ENCODE measurements at places on chromosomes 16 and 17. TPM values are rescaled to one million over a fixed set of nuclear protein-coding genes. Genes with fewer than 3 reads are reported as not detected.
A peak's percentile ranks its signal among the peaks of the same experiment; 100 is the strongest.

The SLC12A3 gene
- polyA plus RNA-seq, result not detected

The SPATA32 gene
- polyA plus RNA-seq, result not detected

The SHISA9 gene
- polyA plus RNA-seq, result 0.21 TPM

The BCAS3 gene
- polyA plus RNA-seq, result 6.8 TPM

DNA sequence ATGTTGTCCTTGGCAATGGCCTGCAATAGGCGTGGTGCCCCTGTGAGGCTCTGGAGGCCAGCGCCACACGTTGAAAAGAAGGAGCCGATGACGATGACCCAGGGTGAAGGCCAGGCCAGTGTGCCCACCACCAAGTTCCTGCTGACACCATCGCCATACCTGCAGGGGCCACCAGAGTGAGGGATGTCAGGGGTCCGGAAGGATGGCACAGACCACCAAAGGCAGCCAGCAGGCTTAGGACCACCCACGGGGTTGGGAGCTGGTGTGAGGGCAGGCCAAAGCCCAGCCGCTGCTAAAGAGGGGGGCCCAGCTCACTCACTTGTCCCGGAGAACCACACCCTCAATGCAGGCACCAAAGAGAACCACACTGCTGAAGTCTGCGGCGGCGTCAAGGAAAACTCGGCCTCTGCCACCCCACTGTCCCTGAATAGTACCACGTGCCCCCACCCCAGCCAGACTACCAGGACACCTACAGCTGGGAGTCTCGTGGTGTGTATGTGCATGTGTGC, 6.5 kb upstream of the LCAT start:
- no peaks in the 10 kb centered on the region for H3K27me3 ChIP-seq
- H3K4me3 ChIP-seq, result no peak overlapping the region
- H3K27ac ChIP-seq, result no peak overlapping the region
- H3K36me3 ChIP-seq, result peaks cover 100% of the 10 kb centered on the region
- peaks cover 4% of the 10 kb centered on the region for H3K4me1 ChIP-seq

DNA sequence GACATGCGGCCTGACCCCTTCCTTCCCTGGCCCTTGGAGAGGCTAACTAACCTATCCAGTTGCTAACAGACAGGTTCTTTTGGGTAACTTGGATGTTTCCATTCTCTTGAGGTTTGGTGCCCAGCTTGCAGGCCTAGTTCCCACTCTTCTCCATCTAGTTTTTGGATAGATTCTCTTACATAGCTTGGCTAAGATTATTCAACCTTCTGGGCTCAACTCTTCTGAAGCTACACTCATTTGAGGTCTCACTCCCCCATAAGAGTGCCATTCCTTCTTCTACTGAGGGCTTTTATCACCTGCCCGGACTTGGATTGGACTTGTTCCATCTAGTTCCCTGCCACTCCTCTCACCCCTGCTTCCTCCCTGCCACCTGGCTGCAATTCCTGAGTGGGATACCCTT, 44.1 kb upstream of the MARCHF10 start:
- H3K27ac ChIP-seq, result no peak overlapping the region
- H3K36me3 ChIP-seq, result no peaks in the 10 kb centered on the region
- no peaks in the 10 kb centered on the region for H3K27me3 ChIP-seq
- H3K4me1 ChIP-seq, result no peaks in the 10 kb centered on the region
- no peak for DNase-seq
- H3K4me3 ChIP-seq, result no peak overlapping the region

GRCh38 chr17:38752308-38753070, at the start of gene PSMB3:
PSMB3 (plus strand) TSS chr17:38752741; CDS start chr17:38752827, 86 bp downstream.
- H3K4me1 ChIP-seq, result peaks cover 30% of the 10 kb centered on the region
- H3K36me3 ChIP-seq, result peaks cover 26% of the 10 kb centered on the region
- peak within 1 kb of the TSS; percentile 99 for H3K27ac ChIP-seq
- peak within 1 kb of the TSS; percentile 85 for H3K4me3 ChIP-seq

GRCh38 chr17:76714822-76715495, 4.2 kb upstream of the MXRA7 start:
- peaks cover 70% of the 10 kb centered on the region for H3K36me3 ChIP-seq
- H3K27me3 ChIP-seq, result no peaks in the 10 kb centered on the region
- no peak overlapping the region for H3K4me3 ChIP-seq
- peak; percentile 69 for DNase-seq
- H3K4me1 ChIP-seq, result peaks cover 31% of the 10 kb centered on the region

DNA sequence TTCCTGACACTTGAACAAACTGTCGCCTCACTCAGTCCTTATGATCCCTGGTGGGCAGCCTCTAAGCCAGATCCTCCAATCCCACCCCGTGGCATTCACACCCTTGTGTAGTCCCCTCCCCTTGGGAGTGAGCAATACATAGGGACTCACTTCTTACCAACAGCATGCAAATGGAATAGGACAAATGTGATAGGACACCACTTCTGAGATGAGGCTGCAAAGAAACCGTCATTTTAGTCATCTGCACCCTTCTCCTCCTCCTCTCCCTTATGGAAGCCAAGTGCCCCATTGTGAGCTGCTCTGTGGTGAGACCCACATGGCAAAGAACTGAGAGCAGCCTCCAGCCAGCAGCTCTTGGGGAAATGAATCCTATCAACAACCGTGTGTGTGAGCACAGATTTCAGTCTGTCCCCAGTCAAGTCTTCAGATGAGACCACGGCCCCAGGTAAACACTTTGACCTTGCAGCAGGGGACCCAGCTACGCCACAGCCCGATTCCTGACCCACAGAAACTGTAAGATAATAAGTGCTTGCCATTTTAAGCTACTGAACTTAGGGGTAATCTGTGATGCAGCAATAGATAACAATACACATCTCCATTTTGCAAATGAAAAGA, 46.9 kb downstream of the ZFHX3 start:
- H3K4me3 ChIP-seq, result no peak overlapping the region
- H3K4me1 ChIP-seq, result peaks cover 23% of the 10 kb centered on the region
- no peaks in the 10 kb centered on the region for H3K36me3 ChIP-seq
- no peak for DNase-seq
- H3K27me3 ChIP-seq, result no peaks in the 10 kb centered on the region

DNA sequence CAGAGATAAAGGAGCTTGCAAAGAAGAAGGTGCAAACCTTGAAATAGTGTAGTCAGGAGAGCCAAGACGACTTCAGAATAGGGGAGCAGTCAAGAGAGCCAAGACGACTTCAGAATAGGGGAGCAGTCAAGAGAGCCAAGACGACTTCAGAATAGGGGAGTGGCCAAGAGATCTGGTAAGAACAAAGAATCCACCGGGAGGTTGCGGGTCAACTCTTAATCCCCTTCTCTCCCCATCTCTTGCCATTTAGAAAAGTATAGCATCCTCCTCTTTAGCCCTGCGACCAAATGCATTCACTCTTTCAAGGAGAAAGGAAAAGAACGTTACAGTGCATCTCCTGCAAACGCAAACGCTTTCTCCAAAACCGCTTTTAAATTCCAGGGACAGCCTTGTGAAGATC, 713 bp downstream of the KNOP1 start:
- DNase-seq, result no peak
- peak overlapping the region; percentile 85 for H3K27ac ChIP-seq
- H3K27me3 ChIP-seq, result no peaks in the 10 kb centered on the region
- H3K4me3 ChIP-seq, result peak overlapping the region; percentile 81

DNA sequence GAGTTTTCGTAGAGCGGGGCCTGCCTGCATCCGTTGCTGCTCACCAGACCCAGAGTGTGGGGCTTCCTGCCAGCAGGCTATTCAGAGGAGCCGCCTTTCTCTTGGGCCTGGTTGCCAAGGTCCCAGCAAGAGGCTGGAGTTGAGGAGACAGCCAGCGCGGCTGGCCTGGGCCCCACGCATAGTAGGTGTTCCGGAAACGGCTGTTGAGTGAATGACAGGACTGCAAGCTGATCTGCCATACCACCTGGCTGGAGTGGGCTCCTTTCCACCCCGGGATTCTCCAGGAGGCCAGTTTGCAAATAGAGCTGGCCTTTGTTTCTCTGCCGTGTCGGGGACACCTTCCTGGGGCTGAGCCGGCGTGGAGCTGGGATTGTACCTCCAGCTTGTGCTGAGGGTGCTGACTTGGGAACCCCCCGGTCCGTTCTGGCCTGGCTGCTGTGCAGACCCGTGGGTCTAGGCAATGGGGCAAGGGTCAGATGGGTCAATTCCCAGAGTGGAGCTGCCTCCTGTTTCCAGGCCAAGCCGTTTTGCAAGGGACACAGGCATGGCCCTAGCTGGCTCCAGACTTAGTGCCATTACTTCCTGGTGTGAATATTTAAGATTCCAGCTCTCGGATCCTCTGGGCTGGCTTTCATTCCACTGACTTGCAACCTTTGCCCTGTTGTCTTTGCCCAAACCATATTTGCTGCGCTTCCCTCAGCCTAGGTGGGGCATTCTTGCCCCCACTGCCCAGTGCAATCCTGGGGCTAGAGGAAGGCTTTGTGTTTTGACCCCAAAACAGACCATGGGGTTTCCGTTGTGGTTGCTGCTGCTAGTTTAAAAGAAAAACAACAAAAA, 68.8 kb downstream of the CMIP start:
- no peak overlapping the region for H3K4me3 ChIP-seq
- no peaks in the 10 kb centered on the region for H3K27me3 ChIP-seq
- DNase-seq, result peak; percentile 73
- H3K4me1 ChIP-seq, result peaks cover 14% of the 10 kb centered on the region
- no peaks in the 10 kb centered on the region for H3K36me3 ChIP-seq
- peak overlapping the region; percentile 63 for H3K27ac ChIP-seq

GRCh38 chr17:7220593-7221277, 997 bp downstream of the ACADVL start:
- peaks cover 51% of the 10 kb centered on the region for H3K36me3 ChIP-seq
- H3K4me3 ChIP-seq, result peak overlapping the region; percentile 79
- no peaks in the 10 kb centered on the region for H3K27me3 ChIP-seq
- peaks cover 30% of the 10 kb centered on the region for H3K4me1 ChIP-seq
- H3K27ac ChIP-seq, result peak overlapping the region; percentile 97

DNA sequence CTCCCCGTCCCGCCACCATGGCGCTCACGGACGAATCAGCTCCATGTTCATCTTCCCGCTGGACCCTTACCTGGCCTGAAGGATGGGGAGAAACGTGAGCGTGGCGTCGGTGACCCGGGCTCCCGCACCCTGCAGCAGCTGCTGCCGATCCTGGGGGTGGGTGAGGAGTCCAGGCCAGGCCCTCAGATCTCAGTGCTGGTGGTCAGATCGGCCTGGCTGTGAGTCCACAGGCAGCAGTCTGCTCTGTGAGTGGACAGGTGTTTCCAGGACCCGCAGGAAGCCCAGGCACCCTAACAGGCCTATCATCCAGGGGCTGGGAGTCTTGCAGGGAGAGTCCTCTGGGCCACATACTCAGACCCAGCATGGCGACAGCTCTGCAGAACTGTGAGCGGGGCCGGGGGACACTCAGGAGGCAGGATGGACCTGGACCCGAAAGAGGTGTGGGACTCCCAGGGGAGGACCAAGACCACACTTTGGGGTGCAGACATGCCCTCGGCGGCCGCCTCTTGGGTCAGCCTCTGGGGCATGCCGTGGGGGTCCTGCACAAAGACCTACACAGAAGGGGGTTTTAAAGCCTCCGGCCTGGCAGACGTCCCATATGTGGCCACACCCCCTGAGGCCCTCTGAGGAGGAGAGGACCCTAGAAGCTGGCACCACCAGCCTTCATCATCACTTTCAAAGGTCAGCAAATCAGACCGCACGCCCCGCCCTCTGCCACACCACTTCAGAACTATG, 27.2 kb upstream of the ZNF469 start:
- H3K4me3 ChIP-seq, result no peak overlapping the region
- peak; percentile 47 for DNase-seq
- no peak overlapping the region for H3K27ac ChIP-seq

- H3K27ac ChIP-seq, result peak overlapping the region; percentile 96
- no peaks in the 10 kb centered on the region for H3K36me3 ChIP-seq
- no peaks in the 10 kb centered on the region for H3K27me3 ChIP-seq
- DNase-seq, result peak; percentile 70
- H3K4me1 ChIP-seq, result peaks cover 59% of the 10 kb centered on the region
Observed at GRCh38 chr17:77373299-77374169, 232.8 kb downstream of the SEC14L1 start.

DNA sequence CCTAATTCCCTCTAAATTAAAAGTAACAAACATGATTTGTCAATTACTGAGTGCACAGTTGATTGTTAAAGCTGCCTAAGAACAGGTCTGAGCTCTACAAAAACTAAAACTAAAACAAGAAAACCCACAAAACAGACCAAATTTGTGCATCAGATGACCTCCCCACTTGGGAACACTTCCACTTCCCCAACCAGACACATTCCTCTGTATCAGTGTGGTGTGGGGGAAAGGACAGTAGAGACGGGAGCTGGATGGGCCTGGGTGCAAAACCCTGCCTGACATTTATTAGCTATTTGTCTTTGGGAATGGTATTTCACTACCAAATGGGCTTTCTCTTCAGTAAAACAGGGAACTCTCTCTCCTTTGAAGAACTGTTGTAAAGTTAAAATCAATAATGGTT, 29.8 kb downstream of the STAT3 start:
- no peak for DNase-seq
- peaks cover 4% of the 10 kb centered on the region for H3K4me1 ChIP-seq
- no peaks in the 10 kb centered on the region for H3K27me3 ChIP-seq
- no peaks in the 10 kb centered on the region for H3K36me3 ChIP-seq
- no peak overlapping the region for H3K27ac ChIP-seq

DNA sequence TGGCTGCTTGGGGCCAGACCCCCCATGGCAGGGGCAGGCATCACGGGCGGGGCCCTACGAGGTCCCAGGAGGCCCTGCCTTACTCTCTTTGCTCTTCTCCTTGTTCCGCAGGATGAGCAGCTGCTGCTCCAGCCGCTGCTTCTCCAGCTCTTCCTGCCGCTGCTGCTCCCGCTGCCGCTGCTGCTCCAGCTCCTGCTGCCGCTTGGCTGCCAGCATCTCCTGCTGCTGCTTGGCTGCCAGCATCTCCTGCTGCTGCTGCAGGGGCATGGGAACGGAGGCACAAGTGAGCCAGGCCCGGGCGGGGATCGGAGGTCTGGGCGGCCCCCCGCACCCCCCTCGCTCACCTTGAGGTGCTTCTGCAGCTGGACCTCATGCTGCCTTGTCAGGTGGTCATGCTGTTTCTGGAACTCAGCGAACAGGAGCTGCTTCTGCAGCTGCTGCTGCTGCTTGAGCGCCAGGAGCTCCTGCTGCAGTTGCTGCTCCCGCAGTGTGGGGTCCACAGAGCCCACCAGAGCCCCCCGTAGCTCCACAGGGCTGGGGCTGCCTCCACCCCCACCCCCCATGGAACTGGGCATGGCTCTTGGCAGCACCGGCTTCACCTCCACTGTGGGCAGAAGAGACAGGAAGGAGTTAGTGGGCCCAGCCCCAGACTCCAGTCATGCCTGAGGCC, 22.8 kb downstream of the G6PC3 start:
- H3K36me3 ChIP-seq, result peaks cover 48% of the 10 kb centered on the region
- no peak for DNase-seq
- H3K27me3 ChIP-seq, result no peaks in the 10 kb centered on the region
- H3K27ac ChIP-seq, result no peak overlapping the region
- H3K4me3 ChIP-seq, result no peak overlapping the region
- peaks cover 26% of the 10 kb centered on the region for H3K4me1 ChIP-seq

GRCh38 chr17:79577485-79578187, 33.2 kb downstream of the RBFOX3 start:
- H3K36me3 ChIP-seq, result no peaks in the 10 kb centered on the region
- H3K4me3 ChIP-seq, result no peak overlapping the region
- no peak for DNase-seq
- H3K27ac ChIP-seq, result no peak overlapping the region
